Neural crest cell (in vitro differentiated cells): ENCODE measurements at places on chromosomes 11 and 22.

DNA sequence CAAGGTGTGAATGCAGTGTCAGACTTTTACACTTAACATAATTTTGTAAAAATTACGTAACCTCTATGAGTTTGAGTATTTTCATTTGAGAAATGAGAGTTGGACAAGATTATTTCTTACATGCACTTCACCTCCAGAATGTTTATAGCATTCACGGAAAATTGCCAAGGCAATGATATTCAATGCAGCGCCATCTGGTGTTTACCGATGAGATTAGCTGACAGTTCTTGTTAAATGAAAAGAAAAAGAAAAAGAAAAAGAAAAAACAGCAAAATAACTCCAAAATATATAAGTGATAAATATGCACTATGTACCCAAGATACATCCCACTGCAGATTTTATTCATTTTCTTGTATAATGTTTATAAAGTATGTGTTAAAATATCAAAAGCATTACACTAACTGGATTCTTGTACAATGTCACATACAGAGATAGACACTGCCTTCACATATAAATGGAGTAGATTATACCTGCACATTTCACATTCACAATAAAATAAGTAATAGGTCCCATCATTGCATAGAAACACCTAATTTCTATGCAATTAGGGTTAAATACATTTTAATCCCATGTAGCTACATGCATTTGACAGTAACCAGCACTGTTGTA lies 976.3 kb upstream of the FAT3 start:
- H3K36me3 ChIP-seq, result no peaks in the 10 kb centered on the region
- peak; percentile 43 for DNase-seq
- H3K4me3 ChIP-seq, result no peak overlapping the region
- no peaks in the 10 kb centered on the region for H3K4me1 ChIP-seq
- H3K27me3 ChIP-seq, result peaks cover 13% of the 10 kb centered on the region

GRCh38 chr11:43962383-43963278 lies 20.2 kb downstream of the C11orf96 start:
- peaks cover 3% of the 10 kb centered on the region for H3K36me3 ChIP-seq
- H3K4me1 ChIP-seq, result peaks cover 18% of the 10 kb centered on the region
- H3K4me3 ChIP-seq, result peak overlapping the region; percentile 50
- peaks cover 2% of the 10 kb centered on the region for H3K27me3 ChIP-seq

- H3K4me3 ChIP-seq, result no peak overlapping the region
- H3K27me3 ChIP-seq, result peaks cover 10% of the 10 kb centered on the region
- H3K36me3 ChIP-seq, result no peaks in the 10 kb centered on the region
- H3K4me1 ChIP-seq, result no peaks in the 10 kb centered on the region
- no peak overlapping the region for H3K27ac ChIP-seq
- DNase-seq, result no peak
Measured at GRCh38 chr11:2295971-2296912, 5.5 kb downstream of the C11orf21 start.

DNA sequence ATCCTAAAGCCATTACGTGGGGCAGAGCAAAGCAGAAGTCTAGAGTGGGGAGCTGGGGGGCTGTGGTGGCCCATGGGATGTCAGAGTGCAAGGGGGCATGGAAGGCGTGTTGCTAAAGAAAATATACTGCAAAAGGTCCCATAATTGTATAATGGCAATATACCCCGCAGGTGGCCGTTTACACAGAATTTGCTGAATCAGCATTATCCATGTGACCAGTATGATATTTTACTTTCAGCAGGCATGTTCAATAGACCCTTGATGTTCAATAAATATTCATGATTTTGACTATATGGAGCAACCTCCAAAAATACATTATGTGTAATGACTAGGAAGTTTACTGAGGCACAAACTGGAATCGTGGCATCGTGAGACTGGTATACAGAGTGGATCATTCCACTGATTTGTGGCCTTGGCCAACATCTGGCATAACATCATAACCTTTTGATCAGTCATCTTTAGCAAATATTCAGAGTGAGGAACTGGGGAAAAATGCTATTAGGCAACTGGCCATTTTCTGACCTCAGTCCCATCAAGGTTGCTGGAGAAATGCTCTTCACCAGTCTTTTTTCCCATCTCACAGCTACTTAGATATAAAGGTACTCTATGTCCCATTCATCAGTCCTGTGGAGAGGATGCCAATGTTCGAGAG lies 29.3 kb upstream of the PPP2R1B start:
- H3K4me3 ChIP-seq, result no peak overlapping the region
- H3K27me3 ChIP-seq, result no peaks in the 10 kb centered on the region
- H3K4me1 ChIP-seq, result peaks cover 8% of the 10 kb centered on the region
- H3K27ac ChIP-seq, result no peak overlapping the region

GRCh38 chr11:1496091-1496760 lies 9.6 kb upstream of the MOB2 start:
- H3K36me3 ChIP-seq, result peaks cover 17% of the 10 kb centered on the region
- no peak overlapping the region for H3K27ac ChIP-seq
- no peak overlapping the region for H3K4me3 ChIP-seq
- H3K4me1 ChIP-seq, result peaks cover 7% of the 10 kb centered on the region

- H3K4me3 ChIP-seq, result peak overlapping the region; percentile 86
- DNase-seq, result no peak
- peaks cover 4% of the 10 kb centered on the region for H3K36me3 ChIP-seq
- H3K4me1 ChIP-seq, result peaks cover 50% of the 10 kb centered on the region
- peak overlapping the region; percentile 67 for H3K27ac ChIP-seq
Measured at GRCh38 chr22:37659897-37660708, 1.6 kb downstream of the PDXP start.

GRCh38 chr11:3020011-3020410 lies 27.9 kb upstream of the NAP1L4 start:
- H3K4me1 ChIP-seq, result peaks cover 5% of the 10 kb centered on the region
- no peaks in the 10 kb centered on the region for H3K36me3 ChIP-seq
- DNase-seq, result no peak

DNA sequence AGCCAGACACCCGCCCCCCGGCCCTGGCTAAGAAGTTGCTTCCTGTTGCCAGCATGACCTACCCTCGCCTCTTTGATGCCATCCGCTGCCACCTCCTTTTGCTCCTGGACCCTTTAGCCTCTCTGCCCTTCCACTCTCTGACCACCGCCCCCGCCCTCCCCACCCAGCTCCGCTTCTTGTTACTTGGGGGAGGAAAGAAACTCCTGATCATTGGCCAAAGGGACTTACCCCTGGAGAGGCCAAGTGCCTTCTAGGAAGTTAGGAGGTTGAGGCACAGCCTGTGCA lies at the start of gene PRR33:
Gene PRR33, minus strand, starts transcription at position 65 of the 285 bp plus-strand sequence. CDS start 1,311 bp downstream, outside the sequence.
- DNase-seq, result no peak
- no peak within 1 kb of the TSS for H3K4me3 ChIP-seq
- H3K27ac ChIP-seq, result no peak within 1 kb of the TSS
- H3K36me3 ChIP-seq, result no peaks in the 10 kb centered on the region
- no peaks in the 10 kb centered on the region for H3K4me1 ChIP-seq
- H3K27me3 ChIP-seq, result no peaks in the 10 kb centered on the region

GRCh38 chr11:82321206-82321605 lies 412.5 kb downstream of the FAM181B start:
- no peak overlapping the region for H3K27ac ChIP-seq
- DNase-seq, result no peak
- H3K36me3 ChIP-seq, result no peaks in the 10 kb centered on the region
- H3K4me1 ChIP-seq, result no peaks in the 10 kb centered on the region
- H3K4me3 ChIP-seq, result no peak overlapping the region
